ENCODE measurements at places on chromosomes 2 and 18.

DNA sequence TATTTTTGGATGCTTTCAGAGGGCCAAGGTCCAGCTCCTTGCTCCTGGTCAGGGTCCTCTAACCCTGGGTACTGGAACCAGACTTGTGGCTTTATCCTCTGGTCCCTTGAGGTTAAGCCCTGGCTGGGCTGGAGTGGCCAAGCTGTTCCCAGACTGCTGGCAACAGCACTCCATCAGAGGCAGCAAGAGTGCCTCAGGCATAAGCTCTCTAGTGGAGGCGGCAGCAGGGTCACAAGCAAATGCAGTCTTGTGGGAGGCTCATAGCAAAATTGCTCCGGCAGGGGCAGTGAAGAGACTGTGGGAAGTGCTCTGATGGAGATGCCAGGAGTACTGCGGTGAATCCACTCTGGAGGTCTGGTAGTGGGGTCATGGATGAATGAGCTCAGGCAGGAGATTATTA, 128.9 kb upstream of the OTOS start:
- DNase-seq: no peak

DNA sequence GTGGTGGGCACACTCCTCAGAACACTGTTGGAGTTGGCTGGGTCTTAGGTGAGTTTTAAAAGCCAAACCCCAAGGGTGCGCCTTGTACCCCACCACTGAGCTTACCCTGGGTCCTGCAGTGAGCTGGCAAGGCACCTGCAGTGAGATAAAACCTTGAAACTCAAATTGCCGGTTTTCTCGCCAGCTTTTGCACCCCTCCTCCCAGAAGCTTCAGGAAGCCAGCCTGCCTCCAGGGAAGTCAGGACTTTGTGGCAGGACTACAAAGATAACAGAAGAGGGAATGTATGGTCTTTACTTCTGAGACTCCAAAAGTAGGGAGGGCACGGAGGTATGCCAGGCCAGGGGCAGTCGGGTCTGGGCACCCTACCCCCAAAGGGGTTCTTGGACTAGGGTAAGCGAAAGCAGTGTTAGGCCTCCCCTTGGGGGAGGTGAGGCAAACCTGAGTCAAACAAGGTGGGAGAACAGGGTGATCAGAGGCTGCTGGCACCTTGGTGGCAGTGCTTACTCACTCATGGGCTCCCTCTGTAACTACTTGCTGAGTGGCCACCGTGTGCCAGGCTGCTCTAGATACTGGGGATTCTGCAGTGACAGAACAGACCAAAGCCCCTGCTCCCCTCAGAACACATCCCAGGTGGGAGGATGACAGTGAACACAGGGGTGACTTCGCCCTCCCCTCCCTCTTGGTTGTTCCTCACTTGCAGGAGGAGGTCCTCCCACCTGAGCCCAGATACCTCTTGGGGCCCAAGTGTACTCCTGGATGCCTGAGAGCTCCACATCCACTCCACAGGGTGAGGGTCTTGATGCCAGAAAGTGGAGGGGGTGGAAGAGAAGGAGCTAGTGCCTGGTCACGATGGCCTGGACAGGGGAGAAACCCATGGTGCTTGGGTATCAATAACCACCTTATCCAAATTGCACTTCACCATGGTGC, 69.3 kb upstream of the RGPD5 start:
- DNase-seq: no peak

DNA sequence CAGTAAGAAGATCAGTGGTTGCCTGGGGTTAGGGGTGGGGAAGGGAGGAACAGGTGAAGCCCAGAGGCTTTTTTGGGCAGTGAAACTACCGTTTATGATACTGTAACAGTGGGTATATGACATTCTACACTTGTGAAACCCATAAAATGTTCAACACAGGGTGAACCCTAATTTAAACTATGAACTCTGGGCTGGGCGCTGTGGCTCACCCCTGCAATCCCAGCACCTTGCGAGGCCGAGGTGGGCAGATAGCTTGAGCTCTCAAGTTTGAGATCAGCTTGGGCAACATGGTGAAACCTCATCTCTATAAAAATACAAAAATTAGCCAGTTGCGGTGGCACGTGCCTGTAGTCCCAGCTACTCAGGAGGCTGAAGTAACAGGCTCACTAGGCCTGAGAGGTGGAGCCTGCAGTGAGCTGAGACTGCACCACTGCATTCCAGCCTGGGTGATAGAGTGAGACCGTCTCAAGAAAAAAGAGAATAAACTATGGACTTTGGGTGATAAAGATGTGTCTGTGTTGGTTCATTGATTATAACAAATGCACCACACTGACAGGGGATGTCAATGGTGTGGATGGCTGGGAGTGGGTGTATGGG, 17.6 kb upstream of the USP14 start:
- DNase-seq: no peak

DNA sequence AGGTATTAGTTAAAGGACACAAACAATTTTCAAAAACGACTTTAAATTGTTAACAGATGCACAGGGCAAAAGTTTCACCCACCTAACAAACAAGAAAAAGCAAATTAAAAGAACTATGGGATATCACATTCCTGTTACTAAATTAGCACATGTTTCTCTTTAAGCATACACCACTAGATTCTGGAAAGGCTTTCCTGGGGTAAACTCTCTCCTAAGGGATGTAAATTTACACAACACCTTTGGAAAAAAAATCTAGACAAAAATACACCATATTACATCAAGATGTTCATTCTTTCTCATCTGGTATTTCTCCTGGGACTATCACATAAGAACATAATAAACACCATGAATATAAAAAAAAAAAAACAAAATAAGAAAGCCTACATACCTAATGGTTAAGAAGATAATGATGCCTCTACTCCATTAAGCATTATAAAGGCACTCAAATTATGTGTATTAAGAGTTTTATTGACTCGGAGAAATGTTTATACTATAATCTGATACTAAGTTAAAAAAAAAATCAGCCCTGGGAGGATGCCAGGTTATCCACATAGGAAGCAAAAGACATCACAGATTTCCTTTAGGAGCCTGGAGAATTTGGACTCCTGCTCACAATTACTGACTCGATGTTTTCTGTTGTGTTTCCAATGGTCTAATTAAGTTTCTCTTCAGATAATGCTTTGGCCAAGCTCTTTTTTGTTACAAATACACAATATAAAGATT, 82.8 kb upstream of the AFF3 start:
- DNase-seq: no peak

DNA sequence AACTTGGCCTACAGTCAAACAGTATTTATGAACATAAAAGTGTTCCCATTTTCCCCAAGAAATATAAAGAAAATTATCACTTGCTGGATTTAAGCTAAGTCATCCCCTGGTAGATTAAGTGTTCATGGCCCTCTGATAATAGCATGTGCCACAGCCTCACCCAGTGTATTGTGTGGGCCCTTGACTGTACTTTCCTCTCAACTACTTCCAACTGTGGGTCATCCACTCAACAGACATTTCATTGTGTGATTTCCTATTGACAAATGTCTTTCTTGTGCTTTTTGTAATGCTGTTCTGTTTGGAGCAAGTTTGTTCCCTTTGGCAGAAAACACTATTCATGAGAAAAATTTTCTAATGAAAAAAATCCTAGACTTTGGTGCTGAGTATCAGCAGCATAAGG, 48.4 kb upstream of the TMEM17 start:
- DNase-seq: no peak

DNA sequence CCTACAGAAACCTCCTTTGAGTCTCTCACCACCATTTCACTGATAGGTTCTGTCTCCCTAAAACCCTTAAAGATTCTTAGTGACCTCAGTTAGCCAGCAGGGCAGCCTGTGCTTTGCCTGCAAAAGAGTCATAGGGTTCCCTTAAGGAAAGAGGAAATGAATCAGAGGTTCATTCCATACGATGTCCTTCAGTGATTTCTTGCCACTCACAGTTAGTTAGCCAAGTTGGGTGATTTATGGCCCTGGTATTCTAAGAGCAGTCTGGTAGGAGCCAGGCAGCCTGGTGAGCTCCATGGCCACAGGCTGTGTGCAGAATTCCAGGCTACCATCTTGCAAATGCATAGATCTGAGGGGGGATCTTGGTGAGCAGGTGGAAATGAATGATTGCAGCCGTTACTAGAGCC, 18.7 kb upstream of the CCBE1 start:
- no peak for DNase-seq

DNA sequence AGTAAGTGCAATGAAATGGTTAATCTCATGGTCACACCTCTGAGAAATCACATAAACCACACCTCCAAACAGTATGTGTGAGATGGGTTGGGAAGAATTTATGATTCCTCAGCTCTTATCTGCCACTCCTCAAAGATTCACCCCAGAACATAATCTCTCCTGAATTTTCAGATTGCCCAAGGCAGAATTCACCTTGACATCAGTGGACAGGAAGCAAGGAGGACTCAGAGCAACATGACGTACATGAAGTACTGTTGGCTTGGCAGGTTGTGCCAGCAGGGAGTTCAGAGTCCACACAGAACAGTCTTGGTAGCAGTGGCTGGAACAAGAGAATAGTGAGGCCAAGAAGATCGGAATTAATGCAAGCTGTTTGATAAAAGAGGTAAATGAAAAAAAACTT, 31.7 kb upstream of the CYBRD1 start:
- DNase-seq: no peak

- no peak for DNase-seq
These were observed 33.6 kb upstream of the MGAT4A start for GRCh38 chr2:98764499-98764898.

DNA sequence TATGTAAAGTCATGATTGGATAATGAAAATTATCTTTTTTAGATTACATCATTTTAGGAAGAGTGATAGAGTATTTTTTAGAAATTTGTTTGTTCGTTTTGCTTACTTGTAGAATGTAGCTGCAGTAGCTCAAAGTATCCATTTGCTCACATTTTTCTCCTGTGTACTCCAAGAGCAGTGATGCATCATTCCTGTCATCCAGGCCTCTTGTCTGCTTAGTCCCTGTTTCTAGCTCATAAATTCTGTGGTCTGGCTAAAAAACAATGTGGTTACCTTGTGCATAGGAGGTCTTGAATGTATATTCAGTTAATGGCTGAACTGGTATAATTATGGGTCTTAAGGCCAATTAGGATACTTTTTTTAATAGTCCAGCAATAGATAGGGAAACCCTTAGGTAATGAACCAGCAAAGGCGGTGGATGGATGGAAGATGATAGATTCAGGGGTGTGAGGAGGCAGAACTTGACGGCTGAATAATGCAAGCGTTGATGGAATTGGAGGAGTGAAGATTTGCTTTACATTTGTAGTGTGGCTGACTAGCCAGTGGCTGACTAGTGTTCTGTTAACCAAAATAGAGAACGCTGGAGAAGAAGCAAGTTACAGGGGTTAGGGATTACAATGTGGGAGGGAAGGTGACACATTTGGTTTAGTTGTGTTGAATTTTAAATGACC, 145.0 kb downstream of the ZNF407 start:
- no peak for DNase-seq

GRCh38 chr2:190465060-190465459, 56.9 kb downstream of the MFSD6 start:
- no peak for DNase-seq

GRCh38 chr2:223102040-223102400, 50.0 kb downstream of the KCNE4 start:
- no peak for DNase-seq

Data from pons (tissue), 1 donor.